ENCODE measurements at places on chromosomes 1 and 21.

- no peak for DNase-seq
Observed at GRCh38 chr1:63829349-63830327, 55.8 kb downstream of the ROR1 start.

GRCh38 chr1:83897516-83897915 is 101.4 kb downstream of the TTLL7 start:
- no peak for DNase-seq

- no peak for DNase-seq
Observed at GRCh38 chr1:75472971-75473603, 137.8 kb downstream of the SLC44A5 start.

GRCh38 chr1:36446746-36447145 is 3.5 kb downstream of the OSCP1 start:
- DNase-seq, result no peak

DNA sequence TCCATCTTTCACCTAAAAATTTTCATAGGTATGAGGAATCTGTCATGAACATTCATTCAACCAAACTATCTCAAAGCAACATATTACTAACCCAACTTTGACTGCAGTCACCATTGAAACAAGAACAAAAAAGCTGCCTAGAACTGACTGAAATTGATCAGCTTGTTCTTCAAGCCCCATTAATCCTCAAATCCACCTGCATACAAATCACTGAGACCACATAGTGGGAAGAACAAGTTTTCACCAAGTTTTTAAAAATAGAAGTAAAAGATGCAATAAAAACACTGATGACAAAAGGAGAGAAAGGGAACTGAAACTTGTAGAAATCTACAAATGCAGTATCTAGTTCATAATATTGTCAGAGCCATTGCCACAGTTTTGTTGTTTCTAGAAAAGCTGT is 6.1 kb downstream of the SORT1 start:
- no peak for DNase-seq

DNA sequence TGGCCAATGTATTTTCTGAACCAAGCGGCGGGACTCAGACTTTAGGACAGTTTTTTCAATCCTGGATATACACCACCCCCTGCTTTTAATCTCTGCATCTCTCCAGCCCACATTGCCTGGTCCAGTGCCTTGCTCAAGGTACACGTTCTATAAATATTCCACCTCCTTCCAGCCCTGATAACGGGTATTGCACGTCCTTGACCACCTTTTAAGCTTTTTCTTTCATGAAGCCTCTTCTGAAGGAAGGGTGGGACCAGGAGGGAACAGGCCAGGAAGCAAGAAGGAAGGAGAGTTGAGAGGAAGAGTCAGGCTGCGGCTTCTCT is 3.4 kb downstream of the S100A16 start:
- no peak for DNase-seq

- no peak for DNase-seq
Observed at GRCh38 chr1:229758101-229759036, 132.3 kb downstream of the URB2 start.

GRCh38 chr21:43916691-43917514 is 51.9 kb downstream of the AGPAT3 start:
- DNase-seq, result peak; percentile 43

DNA sequence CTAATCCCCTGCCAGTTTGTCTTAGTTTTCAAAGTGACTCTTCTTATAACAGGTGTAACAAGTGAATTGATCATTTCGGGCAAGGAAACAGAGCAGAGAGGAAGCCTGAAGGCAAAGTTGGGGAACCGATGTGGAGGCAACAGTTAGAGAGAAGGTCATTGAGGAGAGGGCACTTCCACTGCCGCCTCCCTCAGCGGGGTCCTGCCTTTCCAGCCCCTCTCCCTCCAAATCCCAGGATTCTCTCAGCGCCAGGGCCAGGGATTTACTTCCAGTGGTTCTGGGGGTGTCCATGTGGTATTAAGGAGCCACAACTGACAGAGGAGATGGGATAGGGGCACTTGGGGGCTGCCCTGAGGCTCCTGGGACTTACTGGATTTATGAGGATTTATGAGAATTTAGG is 39.7 kb upstream of the PDE9A start:
- DNase-seq, result no peak

DNA sequence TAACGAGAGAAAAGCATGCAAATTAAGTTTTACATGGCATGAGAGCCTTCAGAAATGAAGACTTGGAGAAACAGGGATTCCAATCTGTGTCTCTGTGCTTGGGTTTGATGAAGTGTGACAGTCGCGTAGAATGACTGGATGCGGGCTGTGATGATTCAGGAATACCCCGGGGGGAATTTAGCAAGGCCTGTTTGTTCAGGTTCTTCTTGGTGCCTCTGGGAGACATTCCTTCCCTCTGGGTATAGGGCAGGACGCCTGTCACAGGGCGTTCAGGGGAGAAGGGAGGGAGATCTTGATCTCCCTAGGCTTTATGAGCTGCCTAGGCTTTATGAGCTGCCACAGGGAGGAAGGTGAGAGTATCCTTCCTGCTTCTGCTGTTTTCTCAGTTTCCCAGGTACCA is 36.6 kb downstream of the DOP1B start:
- no peak for DNase-seq

DNA sequence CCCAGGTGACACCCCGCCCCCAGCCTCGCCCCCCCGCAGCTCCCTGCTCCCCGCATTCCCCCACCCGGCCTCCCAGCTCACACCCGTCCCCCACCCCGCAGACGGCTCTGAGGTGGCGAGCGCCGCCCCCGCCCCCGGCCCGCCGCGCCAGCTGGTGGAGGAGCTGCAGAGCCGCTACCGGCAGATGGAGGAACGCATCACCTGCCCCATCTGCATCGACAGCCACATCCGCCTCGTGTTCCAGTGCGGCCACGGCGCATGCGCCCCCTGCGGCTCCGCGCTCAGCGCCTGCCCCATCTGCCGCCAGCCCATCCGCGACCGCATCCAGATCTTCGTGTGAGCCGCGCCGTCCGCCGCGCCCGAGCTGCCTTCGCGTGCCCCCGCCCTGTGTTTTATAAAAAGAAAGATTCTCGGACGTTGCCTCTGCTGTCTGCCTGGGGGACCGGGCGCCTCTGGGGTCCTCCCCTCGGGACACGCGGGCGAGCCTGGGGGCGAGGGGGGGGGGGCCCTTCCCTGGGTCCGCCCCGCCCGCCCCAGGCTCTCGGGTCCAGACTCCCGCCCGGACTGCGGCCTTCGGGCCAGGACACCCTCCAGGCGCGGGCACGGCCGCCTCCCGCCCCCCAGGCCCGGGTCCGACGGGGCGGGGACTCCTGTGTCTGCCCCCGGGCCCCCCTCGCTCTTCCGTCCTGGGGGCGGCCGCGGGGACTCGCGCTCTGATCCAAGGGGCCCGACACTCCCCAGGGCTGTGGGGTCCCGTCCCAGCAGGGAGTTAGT is 1.6 kb upstream of the MMP23B start:
- DNase-seq, result peak; percentile 80

DNA sequence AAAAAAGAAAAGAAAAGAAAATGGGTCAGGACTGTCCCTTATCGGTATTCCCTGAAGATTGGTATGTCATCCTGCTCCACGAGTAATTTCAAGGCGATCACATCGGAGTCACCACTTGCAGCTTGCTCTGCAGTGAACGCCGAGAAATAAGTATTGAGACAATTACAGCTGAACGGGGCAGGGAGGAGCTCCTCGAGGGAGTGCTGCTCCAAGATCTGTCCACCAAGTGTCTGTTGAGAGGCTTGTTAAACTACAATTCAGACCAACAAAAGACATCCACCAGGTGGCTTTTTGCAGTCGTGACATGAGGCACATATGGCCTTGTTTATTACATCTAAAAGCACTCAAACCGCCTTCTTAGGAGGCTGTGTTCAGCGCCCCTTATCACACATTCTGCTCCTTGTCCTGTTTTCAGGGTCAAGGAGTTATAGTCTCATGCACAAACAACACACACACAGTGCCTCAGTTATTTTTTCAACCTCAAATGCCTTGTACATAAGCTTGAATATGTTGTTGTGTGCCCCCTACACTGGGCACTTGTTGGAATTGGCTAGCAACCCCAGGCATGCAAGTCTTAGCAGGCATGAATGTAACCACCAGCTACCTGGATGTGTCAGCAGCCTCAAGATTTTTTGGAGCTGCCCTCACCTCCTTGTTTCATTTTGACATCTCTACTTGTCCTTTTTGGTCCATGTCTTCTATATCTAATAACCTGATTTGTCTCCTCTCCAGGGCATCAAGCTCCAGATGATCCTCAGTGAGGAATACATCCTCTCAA is 13.0 kb upstream of the CD48 start:
- no peak for DNase-seq

DNA sequence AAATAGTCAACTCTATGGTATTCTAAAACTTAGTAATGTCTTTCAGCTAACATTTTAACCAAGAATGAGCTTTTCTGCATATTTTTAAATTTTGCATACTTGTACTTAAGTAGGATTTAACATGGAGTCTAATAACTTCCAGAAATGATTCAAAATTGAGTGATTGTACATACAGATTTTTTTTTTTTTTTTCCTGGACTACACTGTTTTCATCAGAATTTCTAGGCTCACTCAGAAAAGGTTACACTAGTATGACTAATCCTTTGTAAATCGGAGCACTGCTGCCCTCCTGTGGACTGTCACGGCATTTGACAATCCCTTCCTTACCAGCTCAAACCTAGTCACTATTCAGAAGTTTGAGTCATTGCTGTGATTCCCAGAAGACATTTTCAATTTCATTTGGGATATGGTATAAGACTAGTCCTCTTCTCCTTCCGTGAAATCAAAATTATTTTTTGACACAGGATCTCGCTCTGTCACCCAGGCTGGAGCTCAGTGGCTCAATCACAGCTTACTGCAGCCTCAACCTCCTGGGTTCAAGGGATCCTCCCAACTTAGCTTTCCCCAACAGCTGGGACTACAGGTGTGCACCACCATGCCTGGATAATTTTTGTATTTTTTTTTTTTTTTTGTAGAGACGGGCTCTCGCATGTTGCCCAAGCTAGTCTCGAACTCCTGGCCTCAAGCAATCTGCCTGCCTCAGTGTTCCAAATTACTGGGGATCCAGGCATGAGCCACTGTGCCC is 45.5 kb downstream of the CD46 start:
- DNase-seq, result peak; percentile 65

DNA sequence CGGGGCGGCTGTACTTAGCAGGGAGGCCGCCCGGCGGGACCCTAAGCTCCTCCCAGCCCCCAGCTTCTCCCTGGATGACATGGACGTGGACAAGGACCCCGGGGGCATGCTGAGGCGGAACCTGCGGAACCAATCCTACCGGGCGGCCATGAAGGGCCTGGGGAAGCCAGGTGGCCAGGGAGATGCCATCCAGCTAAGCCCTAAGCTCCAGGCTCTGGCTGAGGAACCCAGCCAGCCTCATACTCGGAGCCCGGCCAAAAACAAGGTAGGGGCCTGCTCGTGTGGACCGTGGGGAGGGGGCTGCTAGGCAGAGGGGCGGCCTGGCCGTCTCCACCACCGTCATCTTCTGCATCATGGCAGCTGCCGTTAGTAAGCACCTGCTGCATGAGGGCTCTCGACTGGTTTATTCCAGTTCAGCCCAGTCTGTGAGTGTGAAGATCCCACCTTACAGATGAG is 9.0 kb downstream of the ARHGEF16 start:
- DNase-seq, result no peak

- DNase-seq, result no peak
Observed at GRCh38 chr1:49408346-49408745, 615.4 kb downstream of the AGBL4 start.

GRCh38 chr1:108533351-108534083 is 26.4 kb upstream of the EEIG2 start:
- DNase-seq, result no peak

DNA sequence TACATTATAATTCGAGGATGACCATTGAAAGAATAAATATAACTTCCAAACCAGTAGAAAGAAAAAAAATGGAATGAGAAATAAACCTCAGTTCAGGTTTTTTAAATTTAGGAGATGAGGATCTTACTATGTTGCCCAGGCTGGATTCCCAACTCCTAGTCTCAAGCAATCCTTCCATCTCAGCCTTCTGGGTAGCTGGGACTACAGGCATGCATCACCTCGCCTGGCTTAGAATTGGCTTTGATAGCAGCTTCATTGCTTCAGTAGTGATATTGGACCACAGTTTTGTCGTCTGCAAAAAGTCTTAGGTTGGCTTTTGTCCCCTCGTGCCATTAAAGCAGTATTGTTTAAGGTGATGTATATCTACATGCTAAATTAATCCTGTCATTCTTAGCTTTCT is 2.9 kb downstream of the NASP start:
- no peak for DNase-seq

GRCh38 chr1:157969697-157970485 is 23.6 kb upstream of the KIRREL1 start:
- DNase-seq, result no peak

DNA sequence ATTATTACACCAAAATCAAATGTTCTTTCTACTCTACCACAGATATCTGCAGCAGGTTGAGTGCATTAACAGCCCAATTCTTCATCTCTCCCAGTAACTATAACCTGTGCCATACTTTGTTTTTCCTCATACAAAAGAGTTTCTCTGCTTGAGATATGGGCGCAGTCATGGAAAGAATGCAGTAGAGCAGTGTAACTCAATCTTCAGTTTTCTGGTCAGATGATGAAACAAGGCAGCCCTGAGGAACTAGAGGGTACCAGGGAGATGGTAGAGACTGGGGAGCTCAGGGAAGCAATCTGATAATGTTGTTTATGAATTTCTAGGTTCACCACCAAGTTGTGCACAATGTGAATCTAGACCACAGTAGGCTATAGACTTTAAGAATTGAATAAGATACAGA is 39.6 kb downstream of the ASPM start:
- DNase-seq, result no peak

DNA sequence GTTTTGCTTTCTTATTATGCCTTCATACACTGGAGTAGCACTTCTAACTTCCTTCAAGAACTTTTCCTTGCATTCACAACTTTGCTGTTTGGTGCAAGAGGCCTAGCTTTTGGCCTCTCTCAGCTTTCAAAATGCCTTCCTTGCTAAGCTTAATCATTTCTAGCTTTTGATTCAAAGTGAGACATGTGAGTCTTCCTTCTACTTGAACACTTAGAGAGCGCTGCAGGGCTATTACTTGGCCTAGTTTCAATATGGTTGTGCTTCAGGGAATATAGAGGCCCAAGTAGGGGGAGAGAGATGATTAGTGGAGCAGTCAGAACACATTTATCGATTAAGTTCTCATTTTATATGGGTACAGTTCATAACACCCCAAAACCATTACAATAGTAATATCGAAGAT is 12.4 kb downstream of the ANGEL2 start:
- DNase-seq, result no peak

- no peak for DNase-seq
Observed at GRCh38 chr1:152886758-152887409, 8.8 kb downstream of the SMCP start.

Data from activated CD4-positive, alpha-beta T cell treated with anti-CD3 and anti-CD28 coated beads for 24 hours (primary cell).